ENCODE measurements at places on chromosomes 16 and 17.

- H3K4me1 ChIP-seq, result no peaks in the 10 kb centered on the region
- no peak overlapping the region for H3K4me3 ChIP-seq
- H3K27me3 ChIP-seq, result no peaks in the 10 kb centered on the region
- DNase-seq, result no peak
- no peaks in the 10 kb centered on the region for H3K36me3 ChIP-seq
These were observed 1795.9 kb downstream of the TP53TG3F start for GRCh38 chr16:35255186-35255803.

DNA sequence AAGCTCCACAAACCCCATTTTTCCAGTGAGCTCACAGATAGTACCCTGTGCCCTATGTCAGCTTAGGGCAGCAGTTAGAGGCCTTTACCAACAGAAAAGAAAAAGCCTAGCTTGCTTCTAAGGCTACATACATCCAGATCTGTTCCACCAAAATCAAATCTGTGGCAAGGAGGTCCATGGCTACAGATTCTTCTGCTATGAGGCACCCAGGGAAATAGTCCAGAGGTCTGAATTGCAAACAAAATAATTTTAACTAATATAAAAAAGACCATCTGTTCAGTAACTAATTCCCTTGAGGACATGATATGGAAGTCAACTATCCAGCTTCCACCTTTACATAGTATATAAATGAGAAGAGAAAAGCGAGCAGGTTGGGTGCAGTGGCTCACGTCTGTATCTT is 129.3 kb downstream of the PARN start:
- H3K36me3 ChIP-seq, result no peaks in the 10 kb centered on the region
- no peak for DNase-seq
- no peaks in the 10 kb centered on the region for H3K27me3 ChIP-seq
- no peaks in the 10 kb centered on the region for H3K4me1 ChIP-seq

DNA sequence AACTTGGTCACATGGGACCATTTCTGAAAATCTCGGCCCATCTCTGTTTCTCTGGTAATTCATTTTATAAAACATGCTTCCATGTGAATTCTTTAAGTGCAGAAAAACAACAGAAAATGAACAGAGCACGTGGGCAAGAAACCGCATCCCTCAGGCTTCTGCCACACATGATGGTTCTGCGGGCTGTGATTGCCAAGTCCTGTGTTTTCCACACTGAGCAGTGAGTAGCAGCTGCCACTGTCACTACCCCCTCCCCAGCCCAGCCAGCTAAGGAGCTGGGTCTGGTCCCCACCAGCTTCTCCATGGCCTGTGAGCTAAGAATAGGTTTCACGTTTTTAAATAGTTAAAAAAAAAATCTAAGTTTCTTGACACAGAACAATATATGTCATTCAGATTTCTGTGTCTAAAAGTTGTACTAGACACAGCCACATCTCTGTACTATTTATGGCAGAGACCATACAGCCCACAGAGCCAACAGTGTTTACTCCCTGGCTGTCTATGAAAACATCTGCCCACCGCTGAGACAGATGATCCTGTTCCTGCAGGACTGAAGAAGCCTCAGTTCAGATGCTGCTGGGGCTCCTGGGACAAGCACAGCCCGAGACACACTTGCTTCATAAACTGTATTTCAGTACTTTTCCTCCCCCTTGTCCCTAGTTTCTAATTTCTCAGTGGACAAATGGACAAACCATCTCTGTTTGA is 41.5 kb downstream of the USP22 start:
- H3K36me3 ChIP-seq, result peaks cover 6% of the 10 kb centered on the region
- H3K4me3 ChIP-seq, result no peak overlapping the region
- peak overlapping the region; percentile 43 for H3K27ac ChIP-seq
- H3K4me1 ChIP-seq, result no peaks in the 10 kb centered on the region

DNA sequence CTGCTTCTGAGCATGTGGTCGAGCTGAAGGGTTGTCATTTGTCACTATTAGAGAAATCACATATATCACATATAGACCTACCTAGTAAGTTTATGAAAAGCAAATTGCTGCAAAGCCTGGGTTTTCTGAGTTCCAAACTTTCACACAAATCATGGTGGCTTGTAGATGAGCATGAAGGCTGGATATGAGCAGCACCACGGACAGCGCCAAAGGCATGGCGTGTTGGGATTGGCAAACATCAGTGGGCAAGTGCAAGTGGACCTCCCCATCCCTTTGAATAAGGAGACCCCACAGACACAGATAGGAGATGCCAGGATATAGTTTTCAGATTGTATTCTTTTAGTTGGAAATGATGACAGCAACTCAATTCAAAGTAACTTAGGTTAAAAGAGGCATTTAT is 77.6 kb upstream of the CACNG3 start:
- H3K4me3 ChIP-seq, result no peak overlapping the region
- no peak for DNase-seq
- H3K27ac ChIP-seq, result no peak overlapping the region
- peaks cover 69% of the 10 kb centered on the region for H3K36me3 ChIP-seq
- no peaks in the 10 kb centered on the region for H3K27me3 ChIP-seq
- H3K4me1 ChIP-seq, result no peaks in the 10 kb centered on the region

DNA sequence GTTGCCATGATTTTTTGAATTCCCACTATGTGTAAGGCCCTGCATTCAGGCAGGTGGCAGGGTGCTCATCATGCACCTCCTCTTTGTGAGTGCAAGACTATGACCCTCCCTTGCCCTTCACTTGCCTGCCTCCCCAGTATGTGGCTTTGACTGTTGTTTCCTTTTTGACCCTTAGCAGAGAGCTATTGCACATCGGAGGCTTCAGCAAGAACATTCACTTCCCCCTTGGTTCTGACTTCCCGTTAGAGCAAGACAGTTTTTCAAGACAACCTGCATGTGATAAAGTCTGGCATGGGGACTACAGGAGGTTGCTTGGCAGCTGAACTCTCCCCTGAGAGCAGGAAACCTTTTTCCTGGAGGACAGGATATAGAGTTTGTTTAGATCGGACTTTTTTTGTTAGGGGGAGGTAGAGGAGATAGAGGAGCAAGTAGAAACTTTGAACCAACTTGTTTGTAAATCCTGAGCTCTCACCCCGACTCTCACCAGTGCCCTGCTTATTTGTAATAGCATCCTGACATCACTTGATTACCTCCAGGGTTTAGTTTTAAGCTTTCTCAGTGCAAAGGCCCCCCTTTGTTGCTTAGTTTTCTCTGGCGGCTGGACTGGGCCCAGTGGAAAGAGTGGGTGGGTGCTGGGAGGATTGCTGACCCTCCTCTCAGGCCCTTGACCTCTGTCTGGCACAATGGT is 34.3 kb downstream of the LIMD2 start:
- DNase-seq, result no peak
- H3K4me3 ChIP-seq, result no peak overlapping the region

DNA sequence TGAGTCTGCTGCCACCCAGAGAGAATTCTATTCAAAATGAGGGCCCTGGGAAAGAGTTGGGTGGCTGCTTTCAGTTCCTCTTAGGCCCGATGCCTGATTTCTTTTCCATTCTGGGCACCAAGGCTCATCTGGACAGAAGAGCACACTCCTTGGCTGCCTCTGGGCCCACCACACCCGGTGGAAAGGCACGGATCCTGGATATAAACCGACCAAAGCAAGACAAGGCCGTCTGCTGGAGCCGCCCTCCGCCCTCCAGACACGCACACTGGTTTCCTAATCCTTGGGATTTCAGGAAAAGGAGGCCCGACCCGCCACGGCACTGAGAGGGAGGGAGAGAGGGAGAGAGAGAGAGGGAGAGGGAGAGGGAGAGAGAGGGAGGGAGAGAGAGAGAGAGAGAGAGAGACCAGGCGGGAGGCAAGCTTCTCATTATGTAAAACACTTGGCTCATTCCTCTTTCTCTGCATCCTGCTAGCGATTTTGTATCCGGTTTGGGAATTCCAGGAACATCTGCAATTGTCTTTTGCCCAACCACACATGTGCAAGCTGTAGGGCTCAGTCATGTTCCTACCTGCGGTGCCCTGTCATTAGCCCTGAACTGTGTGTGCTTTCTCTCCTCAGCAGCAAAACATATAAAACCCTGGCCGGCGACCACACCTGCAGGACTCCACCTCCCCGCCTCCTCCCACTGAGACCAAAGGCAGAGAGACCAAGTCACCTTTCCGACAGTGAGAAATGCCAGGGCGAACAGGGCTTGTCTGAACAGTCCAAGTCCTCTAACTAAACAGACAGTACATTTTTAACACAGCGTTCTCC is 347.2 kb downstream of the SOX9 start:
- no peak for DNase-seq
- no peaks in the 10 kb centered on the region for H3K4me1 ChIP-seq
- no peaks in the 10 kb centered on the region for H3K27me3 ChIP-seq
- H3K4me3 ChIP-seq, result no peak overlapping the region
- H3K27ac ChIP-seq, result no peak overlapping the region
- no peaks in the 10 kb centered on the region for H3K36me3 ChIP-seq

- H3K27me3 ChIP-seq, result no peaks in the 10 kb centered on the region
- no peak overlapping the region for H3K27ac ChIP-seq
- H3K4me1 ChIP-seq, result no peaks in the 10 kb centered on the region
- peak; percentile 43 for DNase-seq
These were observed 13.7 kb upstream of the LGALS3BP start for GRCh38 chr17:78993241-78993956.

- H3K27me3 ChIP-seq, result no peaks in the 10 kb centered on the region
- H3K4me1 ChIP-seq, result no peaks in the 10 kb centered on the region
- DNase-seq, result no peak
These were observed 10.6 kb upstream of the NUDT16L1 start for GRCh38 chr16:4682616-4683254.

DNA sequence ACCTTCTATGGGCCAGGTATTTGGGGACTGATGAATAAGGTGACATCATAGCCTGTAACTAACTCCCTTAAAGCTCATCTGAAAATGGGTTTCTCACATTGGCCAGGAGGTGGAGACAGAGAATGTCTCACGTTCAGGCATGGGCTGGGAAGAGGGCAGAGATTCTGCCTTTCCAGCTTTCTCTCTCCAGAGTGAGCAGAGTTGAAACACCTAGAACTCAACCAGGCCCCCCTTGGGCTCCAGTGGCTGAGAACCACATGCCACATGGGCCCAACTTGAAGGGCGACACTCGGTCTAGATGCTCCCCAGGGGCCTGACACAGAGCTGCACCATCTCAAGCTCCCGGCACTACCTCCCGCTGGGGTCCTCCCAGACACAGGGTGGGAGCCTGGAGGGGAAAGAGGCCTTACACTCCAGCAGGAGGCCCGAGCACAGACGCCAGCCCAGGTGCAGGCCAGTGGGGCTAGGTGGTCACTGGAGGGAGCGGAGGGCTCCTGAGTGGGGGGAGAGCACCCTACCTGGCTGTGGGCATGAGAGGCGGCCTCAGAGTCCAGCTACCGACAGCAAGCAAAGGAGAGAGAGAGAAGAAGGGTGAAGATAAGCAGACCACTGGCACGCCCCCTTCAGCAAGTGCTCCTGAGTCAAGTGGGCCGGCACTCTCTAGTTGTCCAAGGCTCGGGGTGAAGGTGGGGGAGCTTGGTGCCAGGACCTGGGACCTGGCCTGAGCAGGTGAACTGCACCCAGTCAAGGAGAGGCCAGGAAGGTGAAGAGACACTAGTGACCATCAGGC is 55.9 kb downstream of the MYO18A start:
- no peaks in the 10 kb centered on the region for H3K4me1 ChIP-seq
- no peak for DNase-seq
- H3K27me3 ChIP-seq, result no peaks in the 10 kb centered on the region
- no peak overlapping the region for H3K4me3 ChIP-seq

GRCh38 chr17:44359458-44360143 is 4.1 kb downstream of the FAM171A2 start:
- no peak overlapping the region for H3K4me3 ChIP-seq
- no peaks in the 10 kb centered on the region for H3K27me3 ChIP-seq
- no peak for DNase-seq
- H3K4me1 ChIP-seq, result no peaks in the 10 kb centered on the region
- no peaks in the 10 kb centered on the region for H3K36me3 ChIP-seq

GRCh38 chr17:13102477-13102876 is 84.7 kb upstream of the ELAC2 start:
- no peak overlapping the region for H3K4me3 ChIP-seq
- no peaks in the 10 kb centered on the region for H3K4me1 ChIP-seq
- no peak for DNase-seq
- no peaks in the 10 kb centered on the region for H3K27me3 ChIP-seq
- H3K27ac ChIP-seq, result no peak overlapping the region

- H3K4me3 ChIP-seq, result no peak overlapping the region
- H3K27me3 ChIP-seq, result no peaks in the 10 kb centered on the region
These were observed 9.8 kb downstream of the PGS1 start for GRCh38 chr17:78387977-78388941.

- H3K27ac ChIP-seq, result peak overlapping the region; percentile 10
- no peaks in the 10 kb centered on the region for H3K36me3 ChIP-seq
- no peak for DNase-seq
- no peak overlapping the region for H3K4me3 ChIP-seq
- H3K4me1 ChIP-seq, result peaks cover 66% of the 10 kb centered on the region
- H3K27me3 ChIP-seq, result no peaks in the 10 kb centered on the region
These were observed 10.1 kb downstream of the LITAF start for GRCh38 chr16:11576427-11577289.

DNA sequence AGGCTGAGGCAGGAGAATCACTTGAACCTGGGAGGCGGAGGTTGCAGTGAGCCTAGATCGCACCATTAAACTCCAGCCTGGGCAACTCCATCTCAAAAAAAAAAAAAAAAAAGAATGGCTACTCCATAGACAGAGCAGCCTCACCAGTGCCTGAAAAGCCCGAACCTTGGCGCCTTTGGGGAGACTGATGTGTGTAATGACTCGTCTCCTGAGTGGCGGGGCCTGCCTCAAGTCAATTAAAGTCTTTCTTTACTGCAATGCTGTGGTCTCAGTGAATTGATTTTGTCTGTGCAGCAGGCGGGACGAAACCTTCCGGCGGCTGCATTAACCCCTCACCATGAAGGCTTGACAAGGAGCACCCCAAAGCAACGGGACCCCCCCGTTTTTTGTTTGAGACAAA is 3.5 kb upstream of the UQCC4 start:
- DNase-seq, result no peak
- no peak overlapping the region for H3K27ac ChIP-seq
- no peaks in the 10 kb centered on the region for H3K36me3 ChIP-seq
- no peak overlapping the region for H3K4me3 ChIP-seq
- H3K27me3 ChIP-seq, result no peaks in the 10 kb centered on the region

- H3K27ac ChIP-seq, result peak overlapping the region; percentile 33
- no peaks in the 10 kb centered on the region for H3K36me3 ChIP-seq
These were observed 5.4 kb downstream of the TNP2 start for GRCh38 chr16:11263737-11264136.

All from naive thymus-derived CD4-positive, alpha-beta T cell (primary cell).